Naive thymus-derived CD4-positive, alpha-beta T cell (primary cell): ENCODE measurements at places on chromosomes 7 and 10. TPM values are rescaled to one million over a fixed set of nuclear protein-coding genes. Genes with fewer than 3 reads are reported as not detected.

STOX1 gene
- 0.76 TPM for polyA plus RNA-seq

GDF10 gene
- 0.82 TPM for polyA plus RNA-seq

RARRES2 gene
- polyA plus RNA-seq, result not detected

EIF5AL1 gene
- polyA plus RNA-seq, result 0.06 TPM

IDI2 gene
- not detected for polyA plus RNA-seq

FAM24B gene
- polyA plus RNA-seq, result 9.6 TPM

ASB10 gene
- polyA plus RNA-seq, result not detected

MNX1 gene
- polyA plus RNA-seq, result not detected

ADCYAP1R1 gene
- not detected for polyA plus RNA-seq

GPR15LG gene
- polyA plus RNA-seq, result not detected

ARHGAP22 gene
- not detected for polyA plus RNA-seq

GRCh38 chr7:132415259-132415658 lies 161.0 kb downstream of the PLXNA4 start:
- no peaks in the 10 kb centered on the region for H3K4me1 ChIP-seq
- H3K27ac ChIP-seq, result no peak overlapping the region
- no peak for DNase-seq
- H3K36me3 ChIP-seq, result no peaks in the 10 kb centered on the region

DNA sequence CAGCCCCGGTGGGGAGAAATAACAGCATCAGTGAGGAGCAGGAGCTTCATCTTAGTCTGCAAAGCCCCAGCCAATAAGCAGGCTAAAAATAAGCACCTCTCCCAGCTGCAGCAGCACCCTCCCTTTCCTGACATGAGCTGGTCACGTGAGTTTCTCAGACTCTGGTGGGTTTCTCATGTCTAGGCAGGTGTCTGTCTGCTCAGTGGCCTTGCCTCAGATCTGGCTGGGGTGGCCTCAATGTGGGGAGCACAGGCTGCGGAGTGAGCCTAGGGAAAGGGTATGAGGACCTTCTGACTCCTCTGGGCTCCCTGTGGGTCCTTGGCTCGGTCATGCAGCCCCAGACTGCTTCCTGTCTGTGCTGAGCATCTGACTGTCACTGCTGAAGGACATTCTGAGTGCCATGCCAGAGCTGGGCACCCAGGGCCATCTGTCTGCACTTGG lies 81.6 kb upstream of the LRRC4 start:
- H3K27ac ChIP-seq, result no peak overlapping the region
- no peak overlapping the region for H3K4me3 ChIP-seq
- DNase-seq, result no peak
- H3K36me3 ChIP-seq, result no peaks in the 10 kb centered on the region
- peaks cover 33% of the 10 kb centered on the region for H3K4me1 ChIP-seq

- no peak overlapping the region for H3K27ac ChIP-seq
- no peaks in the 10 kb centered on the region for H3K27me3 ChIP-seq
- no peaks in the 10 kb centered on the region for H3K4me1 ChIP-seq
- no peaks in the 10 kb centered on the region for H3K36me3 ChIP-seq
- DNase-seq, result no peak
Measured at GRCh38 chr7:9600974-9601373, 1167.6 kb downstream of the NXPH1 start.

DNA sequence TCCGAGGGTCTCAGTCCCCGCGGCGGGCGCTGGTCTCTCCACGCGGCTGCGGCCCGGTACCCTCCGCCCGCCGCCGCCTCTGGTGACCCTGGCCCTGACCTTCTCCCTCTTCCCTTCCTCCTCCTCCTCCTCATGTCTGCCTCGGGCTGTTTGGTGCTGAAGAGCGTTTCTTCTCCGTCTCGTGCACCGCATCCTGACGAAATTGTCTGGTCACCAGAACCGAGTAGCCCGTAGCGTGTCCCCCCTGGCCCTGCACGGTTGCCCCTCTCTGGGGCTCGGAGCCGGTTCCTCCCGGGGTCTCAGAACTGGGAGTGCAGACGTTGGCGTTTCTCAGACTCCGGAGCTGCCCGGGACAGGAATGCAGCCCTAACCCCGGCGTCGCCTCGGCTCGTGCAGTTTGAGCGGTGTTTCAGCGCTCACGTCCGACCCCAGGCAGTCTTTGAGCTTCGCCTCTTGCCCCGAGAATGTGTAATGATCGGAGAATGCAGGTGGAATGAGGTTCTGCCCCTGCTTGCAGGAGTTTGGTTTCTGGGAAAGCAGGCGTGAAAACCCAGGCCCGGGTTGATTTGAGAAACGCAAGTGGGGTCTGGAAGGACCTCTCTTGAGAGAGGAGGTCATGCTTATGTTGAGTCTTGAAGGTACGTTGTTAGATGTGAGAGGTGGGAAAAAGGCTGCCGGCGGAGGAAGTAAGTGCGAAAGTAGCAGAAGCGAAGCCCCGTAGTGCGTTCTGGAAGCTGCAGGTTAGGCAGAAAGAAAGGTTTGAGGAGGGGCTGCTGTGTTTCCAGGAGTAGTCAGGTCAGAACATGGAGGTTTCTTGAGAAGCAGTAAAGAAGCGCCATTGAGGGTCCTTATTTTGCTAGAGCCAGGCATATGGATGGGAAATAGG lies 743 bp downstream of the RBM17 start:
- H3K4me1 ChIP-seq, result peaks cover 24% of the 10 kb centered on the region
- DNase-seq, result no peak
- no peaks in the 10 kb centered on the region for H3K27me3 ChIP-seq
- H3K36me3 ChIP-seq, result peaks cover 3% of the 10 kb centered on the region

GRCh38 chr7:112202816-112203215 lies 3.4 kb downstream of the DOCK4 start:
- H3K36me3 ChIP-seq, result peaks cover 3% of the 10 kb centered on the region
- DNase-seq, result no peak
- no peak overlapping the region for H3K27ac ChIP-seq
- peaks cover 14% of the 10 kb centered on the region for H3K4me1 ChIP-seq

DNA sequence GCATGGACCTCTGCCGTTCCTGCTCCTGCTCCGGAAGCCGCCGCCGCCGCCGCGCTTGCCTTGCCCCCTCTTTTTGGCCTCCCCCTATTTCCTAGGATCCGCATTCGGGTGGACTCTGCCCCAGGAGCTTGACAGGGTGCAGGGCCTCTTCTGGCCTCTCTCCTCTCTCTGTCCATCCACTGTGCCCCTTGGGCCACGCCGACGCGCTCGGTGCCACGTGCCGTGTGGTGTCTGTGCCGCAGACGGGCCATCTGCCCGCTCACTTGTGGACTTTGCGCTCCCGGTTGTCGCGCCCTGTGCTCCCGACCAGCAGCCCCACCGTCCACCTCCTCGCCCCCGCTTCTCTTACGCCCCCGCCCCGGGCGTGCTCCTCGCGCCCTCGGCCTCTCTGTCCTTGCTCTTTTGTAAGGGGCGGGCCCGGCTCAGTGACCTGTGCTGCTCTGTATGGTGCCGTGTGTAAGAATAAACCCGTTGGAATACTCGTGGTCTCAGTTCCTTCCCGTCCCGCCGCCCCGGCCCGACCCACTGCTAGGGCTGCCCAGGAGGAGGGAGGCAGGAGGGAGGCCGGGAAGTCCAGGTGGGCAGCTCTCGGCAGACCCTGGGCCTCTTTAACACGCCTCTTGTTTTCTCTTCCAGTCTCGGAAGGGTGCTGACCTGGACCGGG lies 37.0 kb downstream of the AGAP3 start:
- no peak overlapping the region for H3K4me3 ChIP-seq
- no peaks in the 10 kb centered on the region for H3K36me3 ChIP-seq
- H3K27ac ChIP-seq, result no peak overlapping the region
- H3K4me1 ChIP-seq, result no peaks in the 10 kb centered on the region
- H3K27me3 ChIP-seq, result no peaks in the 10 kb centered on the region
- DNase-seq, result no peak

DNA sequence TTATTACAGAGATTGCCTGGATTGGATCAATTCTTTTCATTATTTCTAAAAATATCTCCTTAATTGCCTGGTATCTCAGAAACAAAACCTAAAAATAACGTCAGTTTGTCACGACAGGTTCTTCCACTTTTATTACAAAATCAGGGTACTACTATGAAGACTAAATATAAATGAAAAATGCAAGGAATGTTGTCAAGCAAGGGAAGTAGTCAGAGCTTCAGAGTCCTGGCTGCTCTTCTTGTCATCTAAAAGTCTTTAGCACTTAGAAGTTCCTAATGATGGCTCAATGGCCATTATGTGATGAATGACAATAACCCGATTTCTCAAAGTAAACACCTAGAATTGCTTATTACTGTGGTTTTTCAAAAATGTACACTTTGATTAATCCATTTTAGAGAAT lies 192.2 kb downstream of the SEMA3A start:
- H3K4me1 ChIP-seq, result no peaks in the 10 kb centered on the region
- no peaks in the 10 kb centered on the region for H3K36me3 ChIP-seq
- no peaks in the 10 kb centered on the region for H3K27me3 ChIP-seq
- H3K4me3 ChIP-seq, result no peak overlapping the region
- DNase-seq, result no peak
- H3K27ac ChIP-seq, result no peak overlapping the region

- H3K36me3 ChIP-seq, result no peaks in the 10 kb centered on the region
- no peaks in the 10 kb centered on the region for H3K27me3 ChIP-seq
- H3K4me3 ChIP-seq, result no peak overlapping the region
- DNase-seq, result no peak
Measured at GRCh38 chr7:132475669-132476116, 100.6 kb downstream of the PLXNA4 start.

- H3K27ac ChIP-seq, result no peak overlapping the region
- H3K4me1 ChIP-seq, result peaks cover 6% of the 10 kb centered on the region
- no peak overlapping the region for H3K4me3 ChIP-seq
- H3K27me3 ChIP-seq, result no peaks in the 10 kb centered on the region
- peak; percentile 49 for DNase-seq
Measured at GRCh38 chr10:47047577-47048525, 136.6 kb downstream of the PTPN20 start.

DNA sequence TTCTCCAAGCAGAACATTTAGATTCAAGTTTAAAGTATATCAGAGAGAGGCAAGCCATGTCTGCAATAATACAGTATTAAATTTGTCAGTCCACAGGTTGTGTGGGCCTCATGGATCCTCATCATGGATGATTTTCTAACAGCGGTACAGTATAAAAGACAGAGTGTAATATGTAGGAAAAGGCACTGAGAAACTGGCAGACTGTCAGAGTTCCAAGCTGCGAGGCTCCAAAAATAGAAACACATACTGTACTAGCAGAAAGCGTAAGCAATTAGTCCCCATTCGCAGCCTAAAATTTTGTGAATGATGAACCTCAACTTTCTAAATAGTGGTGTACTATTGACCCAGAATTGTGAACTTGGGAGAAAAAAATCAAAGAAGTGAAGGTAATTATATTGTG lies 933.3 kb downstream of the XPNPEP1 start:
- no peaks in the 10 kb centered on the region for H3K27me3 ChIP-seq
- H3K36me3 ChIP-seq, result no peaks in the 10 kb centered on the region
- no peak for DNase-seq
- H3K4me1 ChIP-seq, result no peaks in the 10 kb centered on the region

DNA sequence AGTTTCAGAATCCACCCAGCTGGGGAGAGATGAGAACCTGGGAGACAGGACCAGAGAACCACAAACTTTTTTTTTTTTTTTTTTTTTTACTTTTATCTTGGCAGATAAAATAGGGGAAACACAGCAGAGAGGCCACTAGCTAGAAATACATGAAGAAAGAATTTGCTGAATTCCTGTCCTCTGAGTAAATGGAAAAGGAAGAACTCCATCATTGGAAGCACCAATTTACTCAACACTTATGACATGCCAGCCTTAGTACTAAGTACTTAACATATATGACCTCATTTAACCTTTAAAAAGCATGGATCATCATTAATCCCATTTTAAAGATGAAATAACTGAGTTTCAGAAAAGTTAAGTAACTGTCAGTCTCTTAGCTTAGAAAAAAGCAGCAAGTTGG lies 343.0 kb upstream of the NPSR1 start:
- no peak overlapping the region for H3K4me3 ChIP-seq
- H3K36me3 ChIP-seq, result no peaks in the 10 kb centered on the region
- H3K27me3 ChIP-seq, result no peaks in the 10 kb centered on the region

GRCh38 chr10:7789390-7789789 lies 1.4 kb downstream of the ATP5F1C start:
- no peaks in the 10 kb centered on the region for H3K27me3 ChIP-seq
- H3K4me3 ChIP-seq, result peak overlapping the region; percentile 79
- no peaks in the 10 kb centered on the region for H3K36me3 ChIP-seq
- peaks cover 35% of the 10 kb centered on the region for H3K4me1 ChIP-seq

DNA sequence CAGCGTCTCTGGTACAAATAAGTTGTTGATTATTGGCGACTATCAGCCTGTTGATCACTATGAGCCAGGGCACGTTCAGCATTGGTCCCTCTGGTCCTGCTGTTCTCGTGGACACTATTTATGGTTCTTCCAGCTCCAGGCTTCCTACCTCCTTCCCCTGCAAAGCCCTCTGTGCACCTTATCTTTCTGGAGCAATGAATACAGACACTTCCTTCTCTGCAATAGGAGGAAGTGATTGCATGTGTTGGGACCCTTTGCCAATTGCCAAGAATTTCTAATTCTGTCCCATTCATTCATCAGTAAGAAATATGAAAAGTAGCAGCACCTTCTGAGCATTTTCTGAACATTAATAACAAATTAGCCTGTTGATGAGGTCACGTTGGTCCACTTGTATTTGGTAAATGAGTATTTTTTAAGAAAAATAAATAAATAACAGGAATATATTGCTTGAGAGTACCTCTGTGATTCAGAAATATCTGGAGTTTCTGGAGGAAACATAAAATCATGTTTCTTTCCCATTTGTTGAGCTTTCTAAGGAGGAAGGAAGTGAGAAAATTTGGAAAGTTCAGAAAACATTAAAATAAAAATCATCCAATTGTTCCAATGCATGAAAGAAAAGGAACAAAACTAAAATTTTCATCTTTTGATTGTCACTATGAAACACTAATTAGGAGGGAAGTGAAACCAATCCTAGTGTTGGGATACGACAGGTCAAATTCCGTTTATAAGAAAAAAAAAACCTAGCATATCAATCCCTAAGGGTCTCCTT lies 259.1 kb upstream of the KLF6 start:
- H3K36me3 ChIP-seq, result no peaks in the 10 kb centered on the region
- H3K27ac ChIP-seq, result no peak overlapping the region
- H3K4me3 ChIP-seq, result no peak overlapping the region
- no peaks in the 10 kb centered on the region for H3K4me1 ChIP-seq

DNA sequence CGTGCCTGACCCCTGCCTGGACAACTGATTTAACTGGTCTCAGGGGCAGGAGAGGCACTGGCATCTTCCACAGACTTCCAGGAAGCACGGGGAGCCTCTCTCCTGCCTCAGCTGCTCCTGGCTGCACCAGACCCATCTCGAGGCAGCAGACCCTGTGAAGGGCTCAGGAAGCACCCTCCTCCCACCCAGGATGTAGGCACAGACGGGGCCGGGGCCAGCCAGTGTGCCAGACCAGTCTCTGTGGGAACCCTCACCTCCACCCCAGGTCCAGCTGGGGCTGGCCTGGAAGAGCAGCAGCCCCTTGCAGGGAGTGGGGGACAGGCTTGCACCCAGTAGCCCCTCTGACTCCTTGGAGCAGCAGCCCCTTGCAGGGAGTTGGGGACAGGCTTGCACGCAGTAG lies 56.3 kb downstream of the RASGEF1A start:
- no peak for DNase-seq
- no peaks in the 10 kb centered on the region for H3K4me1 ChIP-seq
- no peak overlapping the region for H3K27ac ChIP-seq
- H3K4me3 ChIP-seq, result no peak overlapping the region
- no peaks in the 10 kb centered on the region for H3K27me3 ChIP-seq

DNA sequence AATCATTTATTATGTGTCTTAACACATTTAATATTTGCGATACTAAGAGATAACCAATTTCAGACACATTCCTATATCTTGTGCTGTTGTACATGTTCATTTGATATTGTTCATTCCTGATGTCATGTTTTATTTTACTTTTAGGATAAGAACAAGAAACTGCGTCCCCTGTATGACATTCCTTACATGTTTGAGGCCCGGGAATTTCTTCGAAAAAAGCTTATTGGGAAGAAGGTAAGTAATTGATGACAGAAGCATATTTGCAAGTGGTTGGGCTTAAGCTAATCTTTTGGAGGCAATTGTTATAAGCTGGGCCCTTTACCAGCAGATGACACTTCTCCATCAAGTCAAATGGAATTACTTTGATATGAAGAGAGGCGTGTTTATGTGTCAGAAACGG lies 155.3 kb downstream of the SND1 start:
- H3K4me1 ChIP-seq, result no peaks in the 10 kb centered on the region
- H3K4me3 ChIP-seq, result no peak overlapping the region
- H3K36me3 ChIP-seq, result no peaks in the 10 kb centered on the region
- H3K27me3 ChIP-seq, result no peaks in the 10 kb centered on the region
